HS-27A (cell line): ENCODE measurements at places on chromosomes 3 and 15.

DNA sequence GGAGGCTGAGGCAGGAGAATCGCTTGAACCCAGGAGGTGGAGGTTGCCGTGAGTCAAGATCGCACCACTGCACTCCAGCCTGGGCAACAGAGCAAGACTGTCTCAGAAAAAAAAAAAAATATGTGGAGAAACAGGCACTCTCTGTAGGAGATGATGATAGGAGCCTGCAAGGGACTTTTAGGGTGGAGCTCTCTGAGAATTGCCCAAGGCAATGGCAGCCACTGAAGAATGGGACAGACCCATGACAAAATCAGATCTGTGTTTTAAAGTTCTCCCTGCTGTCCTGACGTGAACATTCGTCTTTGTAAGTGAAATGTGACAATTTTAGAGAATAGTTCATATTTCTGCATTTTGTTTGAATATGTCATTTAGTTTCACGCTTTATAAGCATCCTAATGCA is 50.2 kb downstream of the SOX2 start:
- no peak for DNase-seq

DNA sequence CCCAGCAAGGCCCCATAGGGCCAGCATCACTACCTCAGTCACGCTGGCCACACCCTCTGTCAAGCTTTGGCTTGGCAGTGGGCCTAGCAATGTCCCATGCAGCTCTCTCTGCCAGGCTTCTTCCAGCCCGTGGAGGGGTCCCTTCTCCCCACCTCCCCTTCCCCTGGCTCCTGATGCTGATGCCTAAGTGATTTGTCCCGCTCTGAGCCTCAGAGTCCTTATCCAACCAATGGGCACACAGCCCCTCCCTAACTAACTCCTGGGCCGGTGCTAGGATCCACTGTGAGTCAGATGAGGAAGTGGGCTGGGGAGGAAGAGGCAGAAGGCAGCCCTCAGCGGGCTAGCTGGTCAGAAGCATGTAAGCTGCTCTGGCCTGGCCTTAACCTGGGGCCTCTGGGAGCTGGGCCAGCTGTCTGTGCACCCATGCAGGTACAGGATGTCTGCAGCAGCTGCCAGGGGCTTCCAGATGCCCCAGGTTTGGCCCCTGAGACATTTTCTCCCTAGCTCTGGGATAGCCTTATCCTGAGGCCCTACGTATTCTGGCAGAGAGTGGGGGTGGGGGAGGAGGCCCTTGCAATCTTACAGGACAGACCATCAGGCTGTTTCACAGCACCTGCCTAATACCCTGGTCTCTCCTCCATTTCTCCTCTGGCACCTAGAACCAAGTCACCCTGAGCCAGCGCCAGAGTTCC is 740 bp upstream of the ZBTB47 start:
- peak; percentile 80 for DNase-seq

DNA sequence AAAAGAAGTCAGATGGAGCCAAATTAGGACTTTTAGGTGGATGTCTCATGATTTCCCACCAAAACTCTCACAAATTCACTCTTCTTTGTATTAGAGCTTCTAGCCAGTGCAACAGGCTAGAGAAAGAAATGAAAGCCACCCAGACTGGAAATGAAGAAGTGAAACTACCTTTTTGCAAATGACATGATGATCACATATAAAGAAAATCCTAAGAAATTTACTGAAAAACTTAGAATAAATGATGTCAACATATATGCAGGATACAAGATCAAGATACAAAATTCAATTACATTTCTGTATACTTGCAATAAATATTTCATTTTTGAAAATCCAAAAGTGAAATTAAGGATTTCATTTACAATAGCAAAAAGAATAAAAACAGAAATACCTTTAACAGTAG is 110.8 kb downstream of the LRIG1 start:
- no peak for DNase-seq

- no peak for DNase-seq
These were observed 191.8 kb downstream of the FAM43A start for GRCh38 chr3:194877291-194878119.

GRCh38 chr3:101865751-101866509 is 16.6 kb downstream of the NFKBIZ start:
- DNase-seq, result no peak

GRCh38 chr3:146414010-146414409 is 55.4 kb downstream of the PLSCR2 start:
- no peak for DNase-seq

- DNase-seq, result peak; percentile 62
These were observed 13.1 kb downstream of the SLC7A14 start for GRCh38 chr3:170572665-170573253.

DNA sequence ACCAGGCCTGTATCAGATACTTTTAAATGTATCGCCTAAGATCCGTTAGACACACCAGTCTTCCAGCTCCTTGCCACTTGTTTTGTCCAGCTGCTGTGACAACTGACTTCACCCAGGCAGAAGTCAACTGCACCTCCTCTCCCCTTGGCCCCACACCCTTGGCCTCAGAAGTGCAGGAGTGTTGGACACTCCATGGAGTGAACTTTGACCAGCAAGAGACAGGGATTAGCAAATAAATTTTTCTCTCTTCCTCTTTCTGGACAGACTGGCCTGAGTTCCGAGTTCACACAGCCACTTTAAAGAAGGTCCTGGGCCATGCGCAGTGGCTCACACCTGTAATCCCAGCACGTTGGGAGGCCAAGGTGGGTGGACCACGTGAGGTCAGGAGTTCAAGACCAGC is 2.9 kb upstream of the CLN6 start:
- no peak for DNase-seq

GRCh38 chr15:63380151-63380807 is 1.4 kb downstream of the CA12 start:
- no peak for DNase-seq

DNA sequence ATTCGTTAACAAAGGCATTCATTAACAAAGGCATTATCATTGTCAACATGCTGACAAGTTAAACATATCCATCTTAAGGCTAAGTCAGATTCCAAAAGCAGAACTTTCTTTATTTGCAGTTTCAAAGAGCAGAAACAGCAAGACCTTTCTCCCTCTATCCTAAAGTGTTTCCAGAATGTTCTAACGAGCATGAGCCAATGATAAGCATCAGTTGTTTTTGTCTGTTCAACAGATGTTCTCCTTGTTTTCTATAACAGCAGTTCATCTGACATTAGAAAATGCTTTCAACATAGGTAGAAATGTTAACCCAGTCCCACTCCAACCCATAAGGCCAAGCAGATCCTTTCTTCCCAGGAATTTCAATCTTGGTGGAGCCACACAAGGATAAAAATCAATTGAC is 77.6 kb upstream of the POMGNT2 start:
- no peak for DNase-seq

DNA sequence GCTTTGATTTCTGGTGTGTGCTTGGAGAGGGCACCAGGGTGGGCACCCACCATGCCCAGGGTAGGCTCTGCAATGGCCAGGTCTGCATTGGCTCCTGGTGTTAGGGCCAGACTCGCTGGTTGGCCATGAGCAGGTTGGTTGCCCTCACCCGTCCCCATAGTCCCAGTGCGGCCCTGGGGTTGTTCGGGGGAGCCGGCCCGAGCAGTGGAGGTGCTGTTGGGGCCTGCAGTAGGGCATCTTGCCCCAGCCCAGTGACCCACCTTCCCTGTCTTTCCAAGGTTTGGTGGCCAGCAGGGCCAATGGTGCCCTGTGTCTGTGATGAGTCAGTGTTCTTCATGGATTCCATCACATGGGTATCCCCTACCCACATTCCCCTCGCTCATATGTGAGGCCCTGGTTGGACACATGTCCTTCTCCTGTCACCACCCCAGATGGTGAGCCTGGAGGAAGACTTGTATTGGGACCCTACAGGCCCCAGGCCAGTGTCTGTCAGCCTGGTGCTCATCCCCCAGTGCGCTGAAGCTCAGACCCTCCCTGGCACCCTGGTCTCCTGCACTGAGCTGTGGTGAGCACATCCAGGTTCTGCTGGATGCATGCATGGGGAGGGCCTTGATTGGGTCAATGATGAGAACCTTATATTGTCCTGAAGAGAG is 190.1 kb downstream of the UBE3A start:
- DNase-seq, result no peak

DNA sequence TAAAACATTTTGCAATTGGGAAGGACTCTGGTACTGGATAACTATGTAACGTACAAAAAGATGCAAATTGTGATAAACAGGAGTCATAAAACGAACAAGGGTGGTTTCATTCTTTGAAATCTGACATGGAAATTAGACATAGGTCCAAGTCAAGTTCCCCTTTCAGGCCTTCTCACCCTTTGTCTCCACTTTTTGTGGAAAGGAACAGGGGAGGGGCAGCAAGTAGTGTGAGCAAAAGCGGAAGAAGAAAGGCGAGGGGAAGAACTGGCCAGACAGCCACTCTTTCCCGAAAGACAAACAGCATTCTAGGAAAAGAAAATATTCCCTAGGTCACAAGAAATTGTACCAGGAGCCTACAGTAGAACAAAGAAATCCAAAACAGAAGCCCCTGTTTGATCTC is 52.6 kb downstream of the MCF2L2 start:
- DNase-seq, result no peak

DNA sequence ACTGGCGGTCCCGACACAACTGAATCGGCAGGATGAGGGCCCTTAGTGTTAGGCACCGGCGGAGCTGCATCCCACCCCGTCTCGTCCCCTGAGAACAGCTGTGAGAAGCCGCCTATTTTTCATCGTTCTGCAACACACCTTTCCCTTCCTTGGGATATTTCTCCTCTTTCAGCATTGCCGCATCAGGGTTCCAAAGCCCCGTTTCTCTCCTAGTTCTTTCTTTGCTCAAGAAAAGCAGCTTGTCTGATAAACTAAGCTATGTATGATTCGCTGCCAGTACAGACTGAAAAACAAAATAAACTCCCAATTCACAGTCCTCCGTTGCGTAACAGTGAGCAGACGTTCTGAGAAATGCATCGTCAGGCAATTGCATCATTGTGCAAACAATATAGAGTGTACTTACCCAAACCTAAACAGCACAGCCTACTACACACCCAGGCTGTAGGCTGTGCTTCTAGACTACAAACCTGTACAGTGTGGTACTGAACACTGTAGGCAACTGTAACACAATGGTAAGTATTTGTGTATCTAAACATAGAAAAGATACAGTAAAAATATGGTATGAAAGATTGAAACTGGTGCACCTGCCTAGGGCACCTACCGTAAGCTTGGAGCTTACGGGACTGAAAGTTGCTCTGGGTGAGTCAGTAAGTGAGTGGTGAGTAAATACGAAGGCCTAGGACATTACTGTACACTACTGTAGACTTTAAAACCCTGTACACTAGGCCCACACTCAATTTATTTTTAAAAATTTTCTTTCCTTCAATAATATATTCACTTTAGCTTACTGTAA is 8.9 kb upstream of the ADAMTS17 start:
- no peak for DNase-seq

GRCh38 chr3:179265092-179265491 is 14.2 kb upstream of the KCNMB3 start:
- DNase-seq, result no peak

DNA sequence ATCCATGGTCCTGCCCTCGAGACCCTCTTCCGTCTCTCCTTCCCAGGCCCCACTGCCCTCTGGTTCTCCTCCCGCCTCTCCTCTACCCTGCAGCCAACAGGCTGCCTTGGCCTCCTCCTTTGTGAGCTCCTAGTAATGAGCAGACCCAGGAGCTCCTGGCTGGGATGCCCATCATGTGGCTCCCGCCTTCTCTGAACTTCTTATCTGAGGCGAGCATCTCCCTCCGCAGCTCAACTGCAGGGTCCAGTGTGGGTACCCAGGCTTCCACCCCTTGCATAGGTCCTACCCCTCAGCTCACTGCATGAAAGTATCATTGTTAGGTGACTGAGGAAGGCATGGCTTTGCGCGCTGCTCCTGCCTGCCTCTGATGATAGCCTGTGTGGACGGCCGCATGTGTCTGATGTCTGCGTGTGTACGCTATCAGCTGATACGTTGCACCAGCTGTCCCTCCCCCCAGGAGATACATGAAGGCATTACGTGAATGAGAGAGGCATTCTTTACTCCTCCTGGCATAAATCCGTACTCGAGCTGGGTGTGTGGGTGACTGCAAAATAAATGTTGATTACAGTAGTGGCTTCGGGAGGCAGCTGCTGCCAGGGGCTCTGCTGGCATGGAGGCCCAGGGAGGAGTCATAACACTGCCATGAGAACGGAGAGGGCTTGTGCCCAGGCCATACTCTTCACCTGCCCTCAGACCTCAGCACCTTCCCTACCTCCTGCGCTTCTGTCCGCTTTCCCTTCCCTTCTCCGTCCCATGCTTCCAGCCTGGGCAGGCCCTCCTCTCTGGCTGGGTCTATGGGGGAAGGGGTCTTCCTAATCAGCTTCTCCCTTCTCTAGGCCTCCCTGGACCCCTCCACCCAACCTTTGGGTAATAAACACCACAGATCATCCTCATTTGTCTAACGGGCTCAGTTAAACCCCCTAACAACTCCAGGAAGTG is 48.8 kb downstream of the ZNF710 start:
- no peak for DNase-seq

DNA sequence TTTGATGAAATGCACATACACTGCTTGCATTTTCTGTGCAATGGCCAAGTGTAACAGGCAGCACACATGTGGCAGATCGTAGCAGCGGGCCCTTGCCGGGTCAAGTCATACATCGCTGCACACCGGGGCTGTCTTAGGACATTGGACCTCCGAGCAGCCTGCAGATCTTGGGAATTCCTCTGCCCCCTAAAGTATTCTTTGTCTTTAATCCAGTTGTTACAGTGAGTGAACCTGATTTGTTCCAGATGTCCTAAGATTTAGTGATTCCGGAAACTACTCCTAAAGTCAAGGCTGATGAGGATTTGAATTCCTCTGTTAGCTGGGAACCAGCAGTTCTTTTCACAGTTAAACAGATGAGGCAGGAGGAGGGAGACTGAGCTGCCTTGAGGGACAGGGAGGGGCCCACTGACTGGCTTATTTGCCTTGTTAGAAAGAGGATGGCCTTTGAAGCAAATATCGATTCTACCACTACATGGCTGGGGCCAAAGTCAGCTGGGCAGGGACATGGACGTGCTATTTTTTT is 190.7 kb upstream of the CTDSPL start:
- no peak for DNase-seq

DNA sequence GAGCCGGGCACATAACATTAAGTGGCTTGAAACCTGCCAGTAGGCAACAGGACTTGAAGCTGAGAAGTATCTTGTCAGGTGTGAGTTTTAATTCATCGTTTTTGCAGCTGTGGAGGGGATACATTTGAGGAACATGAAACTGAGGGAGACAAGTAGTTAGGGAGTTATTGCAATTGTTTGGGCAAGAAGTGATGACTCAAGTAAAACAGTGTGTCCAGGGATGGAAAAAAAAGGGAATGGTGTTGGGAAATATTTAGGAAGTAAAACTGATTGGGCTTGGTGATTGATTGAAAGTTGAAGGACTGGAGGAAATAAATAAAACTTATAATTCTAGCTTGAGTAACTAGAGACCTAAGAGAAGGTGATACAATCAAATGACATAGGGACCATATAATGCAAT is 85.5 kb downstream of the NCEH1 start:
- DNase-seq, result no peak

GRCh38 chr3:194779729-194780224 is 94.1 kb downstream of the FAM43A start:
- DNase-seq, result no peak

- DNase-seq, result no peak
These were observed 991 bp downstream of the SOX2 start for GRCh38 chr3:181712553-181713279.

- DNase-seq, result no peak
These were observed 132.2 kb downstream of the WDR72 start for GRCh38 chr15:53627279-53627678.

- DNase-seq, result no peak
These were observed 401.4 kb upstream of the NAALADL2 start for GRCh38 chr3:174457758-174458157.
